ENCODE measurements at places on chromosomes 11 and 22. TPM values are rescaled to one million over a fixed set of nuclear protein-coding genes. Genes with fewer than 3 reads are reported as not detected.

Gene APOA1
- 1.3 TPM for total RNA-seq

Gene C22orf15
- 0.54 TPM for total RNA-seq

Gene C22orf31
- not detected for total RNA-seq

Gene MUC2
- not detected for total RNA-seq

Gene SCUBE2
- total RNA-seq = 13.1 TPM

DNA sequence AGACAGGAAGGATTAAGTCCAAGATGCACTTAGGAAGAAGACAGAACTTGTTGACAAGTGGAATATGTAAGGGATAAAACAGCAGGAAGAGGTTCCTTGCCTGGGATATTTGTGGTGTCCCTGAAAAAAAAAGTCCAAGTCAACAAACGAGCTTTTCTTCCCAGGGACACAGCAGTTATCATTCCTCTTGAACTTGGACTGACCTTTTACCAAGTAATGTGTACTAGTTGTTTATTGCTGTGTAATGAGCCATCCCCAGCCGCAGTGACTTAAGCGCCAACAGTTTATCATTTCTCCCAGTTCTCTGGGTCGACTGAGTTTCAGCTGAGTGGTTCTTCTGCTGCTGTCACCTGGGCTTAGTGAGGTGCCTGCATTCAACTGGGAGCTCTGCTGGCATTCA, 37.0 kb downstream of the KREMEN1 start:
- no peak for ATAC-seq
- no peak overlapping the region for H3K27ac ChIP-seq
- no peaks in the 10 kb centered on the region for H3K27me3 ChIP-seq
- H3K4me3 ChIP-seq = no peak overlapping the region
- H3K4me1 ChIP-seq = no peaks in the 10 kb centered on the region

- H3K27me3 ChIP-seq = no peaks in the 10 kb centered on the region
- no peak overlapping the region for H3K4me3 ChIP-seq
- peak; percentile 82 for ATAC-seq
- peaks cover 11% of the 10 kb centered on the region for H3K4me1 ChIP-seq
Measured at GRCh38 chr22:30649430-30650007, 13.9 kb downstream of the SLC35E4 start.

DNA sequence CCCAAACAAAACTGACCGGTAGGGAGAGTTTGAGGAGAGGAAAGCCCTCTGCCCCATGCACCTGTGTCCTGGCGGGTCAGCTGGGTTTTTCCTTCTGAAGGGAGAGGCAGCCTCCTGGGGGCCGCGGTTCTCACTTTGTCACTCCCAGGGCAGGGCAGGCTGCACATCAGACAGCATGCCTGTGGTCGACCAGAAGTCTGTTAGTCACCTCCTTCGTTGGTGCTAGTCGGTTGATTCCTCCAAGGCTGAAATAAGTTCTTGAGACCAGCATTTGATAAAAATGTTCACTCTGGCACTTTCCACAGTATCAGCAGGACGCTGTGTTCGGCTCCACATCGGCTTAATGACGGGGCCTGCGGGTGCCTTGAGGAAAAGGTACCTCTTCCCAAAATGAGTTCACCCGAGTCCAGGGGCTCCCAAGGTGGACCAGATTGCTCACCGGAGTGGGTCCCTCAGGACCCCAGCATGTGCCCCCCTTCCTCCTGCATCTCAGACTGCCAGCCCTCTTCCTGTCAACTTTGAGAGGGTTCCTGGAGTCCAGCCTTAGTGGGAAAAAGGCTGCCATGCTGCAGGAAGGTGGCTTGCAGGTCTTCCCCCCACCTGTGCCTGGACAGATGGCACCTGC, 373.7 kb upstream of the B3GAT1 start:
- no peaks in the 10 kb centered on the region for H3K27me3 ChIP-seq
- H3K4me3 ChIP-seq = no peak overlapping the region
- no peaks in the 10 kb centered on the region for H3K36me3 ChIP-seq
- H3K4me1 ChIP-seq = no peaks in the 10 kb centered on the region
- H3K27ac ChIP-seq = no peak overlapping the region

GRCh38 chr11:95442531-95443050, 211.6 kb upstream of the SESN3 start:
- no peak overlapping the region for H3K4me3 ChIP-seq
- H3K4me1 ChIP-seq = no peaks in the 10 kb centered on the region
- no peaks in the 10 kb centered on the region for H3K27me3 ChIP-seq
- no peaks in the 10 kb centered on the region for H3K36me3 ChIP-seq
- H3K27ac ChIP-seq = no peak overlapping the region

DNA sequence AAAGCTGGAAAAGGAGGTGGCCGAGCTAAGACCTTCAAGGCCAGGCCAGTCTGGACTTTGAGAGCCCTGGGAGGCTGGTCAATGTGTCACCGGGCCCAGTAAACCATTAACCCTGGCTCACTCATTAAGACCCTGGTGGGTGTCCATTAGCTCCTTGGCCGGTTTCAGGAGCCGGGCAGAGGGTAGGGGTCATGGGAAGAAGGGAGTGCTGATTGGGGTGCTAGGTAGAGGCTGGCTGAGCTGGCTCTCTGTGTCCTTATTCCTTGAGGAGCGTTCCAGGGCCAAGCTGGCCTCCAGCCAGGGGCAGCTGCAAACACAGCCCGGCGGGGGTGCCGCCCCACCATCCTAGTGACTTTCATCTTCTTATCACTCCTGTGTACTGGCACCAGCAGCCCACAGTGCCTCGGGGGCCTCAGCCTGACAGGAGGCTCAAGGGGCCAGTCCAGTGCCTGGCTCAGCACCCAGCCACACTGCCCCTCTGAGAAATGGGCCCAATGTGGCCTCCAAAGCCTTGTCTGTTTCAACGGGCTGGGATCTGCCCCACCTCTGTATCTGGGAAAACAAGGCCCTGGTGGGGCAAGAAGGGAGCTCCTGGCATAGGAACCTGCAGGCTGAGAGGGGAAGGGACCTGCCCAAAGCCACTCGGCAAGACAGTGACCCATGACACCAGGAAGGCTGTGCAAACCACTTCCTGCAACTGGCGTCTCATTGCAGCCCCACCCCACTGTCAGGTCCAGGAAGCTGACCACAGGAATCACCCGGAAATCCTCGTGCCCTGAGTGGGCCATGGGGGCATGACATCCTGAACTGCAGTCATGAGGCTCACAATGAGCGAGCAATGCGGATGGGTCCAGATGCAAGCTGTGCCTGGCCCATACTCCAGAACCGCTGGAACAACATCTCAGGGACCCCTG, 15.1 kb upstream of the RGL4 start:
- H3K4me1 ChIP-seq = peaks cover 7% of the 10 kb centered on the region
- H3K27ac ChIP-seq = no peak overlapping the region
- H3K27me3 ChIP-seq = no peaks in the 10 kb centered on the region
- no peak overlapping the region for H3K4me3 ChIP-seq

DNA sequence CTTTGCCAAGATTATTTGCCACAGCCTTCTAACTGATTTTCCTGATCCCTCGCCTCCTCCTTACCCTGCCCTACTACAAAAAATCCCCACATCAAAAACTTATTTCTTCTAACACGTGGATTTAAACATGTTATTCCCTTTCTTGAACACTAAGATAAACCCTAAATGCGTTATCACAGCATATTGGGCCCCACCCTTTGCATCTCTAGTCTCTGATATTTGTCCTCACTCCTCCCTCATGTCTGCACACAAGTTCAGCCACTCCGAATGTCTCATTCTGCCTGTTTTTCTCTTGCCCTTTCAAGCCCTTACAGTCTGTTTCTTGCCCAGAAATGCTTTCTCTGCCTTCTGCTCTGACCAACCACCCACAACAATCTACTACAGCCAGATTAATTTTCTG, 10.6 kb upstream of the ACER3 start:
- H3K4me1 ChIP-seq = no peaks in the 10 kb centered on the region
- H3K36me3 ChIP-seq = no peaks in the 10 kb centered on the region
- H3K27ac ChIP-seq = no peak overlapping the region
- H3K27me3 ChIP-seq = no peaks in the 10 kb centered on the region
- H3K4me3 ChIP-seq = no peak overlapping the region
- no peak for ATAC-seq

GRCh38 chr11:17414992-17415391, 26.5 kb upstream of the KCNJ11 start:
- H3K27ac ChIP-seq = no peak overlapping the region
- H3K27me3 ChIP-seq = peaks cover 56% of the 10 kb centered on the region
- H3K36me3 ChIP-seq = no peaks in the 10 kb centered on the region

DNA sequence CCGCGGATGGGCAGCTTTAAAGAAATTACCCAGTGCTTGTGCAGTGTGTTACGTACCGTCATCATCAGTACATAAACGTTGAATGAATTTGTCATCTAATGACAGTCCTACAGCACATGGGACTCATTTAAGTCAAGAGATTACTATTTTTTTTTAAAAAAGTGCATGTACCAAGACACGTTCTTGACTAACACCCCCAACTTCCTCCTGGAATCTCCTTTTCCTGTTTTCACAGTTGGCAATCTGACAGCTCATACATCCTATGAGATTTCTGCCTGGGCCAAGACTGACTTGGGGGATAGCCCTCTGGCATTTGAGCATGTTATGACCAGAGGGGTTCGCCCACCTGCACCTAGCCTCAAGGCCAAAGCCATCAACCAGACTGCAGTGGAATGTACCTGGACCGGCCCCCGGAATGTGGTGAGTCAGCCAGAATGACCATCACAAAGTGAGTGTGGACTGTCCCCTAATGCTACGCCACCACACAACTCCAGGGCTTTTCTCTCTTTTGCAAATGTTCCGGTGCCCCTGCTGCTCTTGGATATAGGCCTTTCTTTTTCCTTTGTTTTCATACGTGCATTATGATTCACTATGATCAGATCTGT, 162.0 kb upstream of the SORL1-AS1 start:
- no peak overlapping the region for H3K4me3 ChIP-seq
- H3K4me1 ChIP-seq = no peaks in the 10 kb centered on the region
- H3K27me3 ChIP-seq = no peaks in the 10 kb centered on the region
- H3K27ac ChIP-seq = no peak overlapping the region

- H3K27ac ChIP-seq = no peak overlapping the region
- peaks cover 17% of the 10 kb centered on the region for H3K27me3 ChIP-seq
- no peaks in the 10 kb centered on the region for H3K36me3 ChIP-seq
- H3K4me3 ChIP-seq = no peak overlapping the region
- ATAC-seq = no peak
Measured at GRCh38 chr11:73963861-73964260, 13.0 kb downstream of the DNAJB13 start.

Measured in gastroesophageal sphincter (tissue), 4 donors.